NCI-H524 treated with DMSO at 0.1 percent for 48 hours (cell line): ENCODE measurements at places on chromosomes 12 and 14.

GRCh38 chr12:29234965-29235626, 86.0 kb downstream of the FAR2 start:
- DNase-seq = no peak

GRCh38 chr12:49563951-49564685, 3.8 kb downstream of the MCRS1 start:
- no peak for DNase-seq

DNA sequence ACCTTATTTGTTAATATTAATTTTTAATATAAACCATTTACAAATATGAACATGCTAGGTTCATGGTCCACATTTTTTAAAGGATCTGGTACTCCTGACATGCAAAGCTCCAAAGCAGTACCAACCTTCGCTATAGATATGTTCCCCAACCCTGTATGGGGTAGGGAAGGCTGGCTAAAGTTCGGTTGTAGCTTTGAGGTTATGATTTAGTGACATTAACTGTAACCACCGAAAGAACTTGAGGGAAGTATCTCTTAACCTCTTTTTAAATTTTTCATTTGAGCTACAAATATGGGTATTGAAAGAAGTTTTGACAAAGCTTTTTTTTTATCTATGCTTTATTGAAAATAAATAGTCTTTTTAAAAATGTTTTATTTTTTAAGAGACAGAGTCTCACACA, 115.5 kb downstream of the DYRK2 start:
- no peak for DNase-seq

DNA sequence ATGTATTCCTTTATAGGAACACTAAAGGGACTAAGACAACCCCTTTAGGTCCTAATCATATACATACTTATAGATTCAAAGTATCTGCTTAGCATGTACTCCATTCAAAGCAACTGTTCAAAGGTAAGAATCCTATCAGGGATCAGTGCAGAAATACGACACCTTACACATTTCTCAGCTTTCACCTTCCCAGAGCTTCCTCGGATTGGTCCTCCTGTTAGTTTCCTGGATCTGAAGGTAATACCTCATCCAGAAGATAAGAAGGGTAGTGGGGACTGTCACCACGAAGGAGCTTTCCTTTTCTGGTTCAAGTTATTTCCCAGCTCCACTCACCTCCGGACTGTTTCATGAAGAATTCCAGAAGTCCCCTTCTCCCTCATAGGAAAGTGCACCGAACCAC, 38.0 kb downstream of the RCOR1 start:
- no peak for DNase-seq

DNA sequence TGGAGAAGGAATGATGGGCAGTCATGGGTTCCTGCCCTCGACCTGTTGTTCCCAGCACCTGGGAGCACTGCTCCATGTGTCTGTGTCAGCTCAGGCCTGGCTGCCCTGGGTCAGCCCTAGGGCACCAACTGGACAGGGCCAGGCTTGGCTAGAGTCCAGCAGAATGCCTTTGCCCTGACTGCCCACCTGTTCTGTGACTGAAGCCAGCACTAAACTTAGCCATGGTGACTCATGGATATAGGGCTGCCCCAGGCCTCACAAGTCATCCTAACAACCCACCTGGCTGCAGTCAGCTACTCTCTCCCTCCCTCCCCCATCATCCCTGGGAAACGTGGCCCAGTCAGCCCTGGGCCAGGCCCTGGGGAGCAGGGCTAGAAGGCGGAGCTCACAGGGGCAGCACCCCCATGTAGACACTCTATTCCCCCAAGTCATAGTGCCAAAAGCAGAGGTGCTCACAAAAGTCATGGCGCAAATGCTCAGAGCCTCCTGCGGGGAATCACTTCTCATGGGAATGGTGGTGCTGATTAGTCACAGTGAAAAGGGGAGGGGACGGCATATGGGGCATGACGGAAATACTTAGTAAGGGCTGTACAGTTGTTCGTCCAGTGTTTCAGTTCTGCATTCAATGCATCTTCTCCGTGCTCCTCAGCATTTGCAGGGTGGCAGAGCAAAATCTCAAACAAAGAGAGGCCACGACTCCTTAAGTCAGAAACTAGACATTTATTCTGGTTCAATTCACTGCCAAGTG, 52.0 kb upstream of the NTF3 start:
- no peak for DNase-seq

- DNase-seq = no peak
These were observed 13.9 kb upstream of the KRT80 start for GRCh38 chr12:52205612-52206303.

DNA sequence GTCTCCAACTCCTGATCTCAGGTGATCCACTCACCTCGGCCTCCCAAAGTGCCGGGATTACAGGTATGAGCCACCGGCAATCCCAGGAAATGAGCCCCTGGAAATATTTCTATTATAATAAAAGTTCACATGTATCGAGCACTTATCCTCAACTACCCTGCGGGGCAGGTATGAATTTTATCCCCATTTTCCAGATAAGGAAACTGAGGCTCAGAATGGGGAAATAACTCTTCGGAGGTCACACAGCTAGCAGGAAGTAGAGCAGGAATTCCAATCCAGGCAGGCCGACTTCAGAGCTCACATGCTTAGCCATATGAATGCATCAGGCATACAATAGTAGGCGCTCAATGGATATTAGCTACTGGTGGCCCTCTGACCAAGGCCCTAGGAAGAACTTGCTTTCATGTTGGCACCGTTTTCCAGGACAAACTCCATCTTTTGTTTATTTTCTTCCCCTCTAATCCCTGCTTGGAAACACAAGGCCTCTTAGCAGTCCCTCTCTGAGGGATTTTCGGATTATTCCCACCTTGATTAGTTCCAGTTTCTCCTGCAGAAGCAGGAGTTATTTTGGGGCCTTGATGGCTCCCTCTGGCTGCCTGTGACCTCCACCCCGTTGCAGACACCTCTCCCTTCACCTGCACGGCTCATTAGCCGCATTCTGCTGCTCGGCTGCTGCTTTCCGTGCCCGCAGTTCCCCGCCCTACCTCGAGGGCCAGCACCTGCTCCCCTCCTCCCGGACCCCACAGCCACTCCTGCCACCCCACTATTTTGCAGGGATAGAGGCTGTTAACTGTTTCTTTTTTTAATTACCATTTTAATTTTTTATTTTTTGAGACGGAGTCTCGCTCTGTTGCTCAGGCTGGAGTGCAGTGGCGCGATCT, 18.7 kb upstream of the POP5 start:
- no peak for DNase-seq

GRCh38 chr12:89712706-89713105, 4.1 kb upstream of the ATP2B1 start:
- no peak for DNase-seq
